ENCODE measurements at places on chromosomes 1 and 21. TPM values are rescaled to one million over a fixed set of nuclear protein-coding genes. Genes with fewer than 3 reads are reported as not detected.

The LORICRIN gene
- total RNA-seq: not detected

The CADM3 gene
- 0.14 TPM for total RNA-seq

The FCAMR gene
- total RNA-seq: 0.08 TPM

The TFF3 gene
- not detected for total RNA-seq

The USH2A gene
- not detected for total RNA-seq

Measured in A549 treated with DMSO at 1 μM for 4 hours (cell line).